ENCODE measurements at places on chromosomes 7 and 10.

- H3K4me3 ChIP-seq, result no peak overlapping the region
- DNase-seq, result no peak
- peaks cover 8% of the 10 kb centered on the region for H3K27me3 ChIP-seq
- H3K4me1 ChIP-seq, result no peaks in the 10 kb centered on the region
Measured at GRCh38 chr10:28928484-28928883, 251.2 kb downstream of the BAMBI start.

- H3K4me3 ChIP-seq, result no peak overlapping the region
- peaks cover 52% of the 10 kb centered on the region for H3K27me3 ChIP-seq
- H3K27ac ChIP-seq, result no peak overlapping the region
- no peak for DNase-seq
- no peaks in the 10 kb centered on the region for H3K36me3 ChIP-seq
Measured at GRCh38 chr10:113125612-113126011, 175.6 kb downstream of the TCF7L2 start.

DNA sequence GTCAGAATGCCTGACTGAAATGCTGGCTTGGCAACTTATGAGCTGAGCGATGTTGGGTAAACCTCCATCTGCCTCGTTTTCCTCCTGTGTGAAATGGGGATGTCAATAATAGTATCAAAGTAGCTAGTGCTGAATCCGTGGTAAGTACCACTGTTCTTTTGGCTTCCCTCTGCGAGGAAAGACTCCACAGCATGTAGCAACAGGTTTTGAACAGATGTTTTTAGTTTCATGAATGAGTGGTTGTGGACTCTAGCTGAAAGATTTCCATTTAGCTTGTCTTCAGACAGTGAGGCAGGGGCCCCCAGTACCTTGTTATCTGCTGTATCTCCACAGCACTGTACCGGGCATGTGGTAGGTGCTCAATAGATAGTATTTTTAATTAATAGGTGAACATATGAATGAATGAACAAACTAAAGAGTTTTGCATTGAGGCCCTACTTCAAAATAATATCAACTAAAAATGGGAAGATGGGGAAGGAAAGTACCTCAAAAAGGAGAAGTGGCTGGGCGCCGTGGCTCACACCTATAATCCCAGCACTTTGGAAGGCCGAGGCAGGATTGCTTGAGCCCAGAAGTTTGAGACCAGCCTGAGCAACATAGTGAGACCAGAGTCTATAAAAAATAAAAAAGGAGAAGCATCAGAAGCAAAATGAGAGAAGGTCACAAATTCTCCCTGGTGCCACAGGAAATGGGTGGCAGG, 5.6 kb upstream of the DLG5 start:
- H3K4me3 ChIP-seq, result no peak overlapping the region
- H3K27me3 ChIP-seq, result peaks cover 38% of the 10 kb centered on the region
- no peaks in the 10 kb centered on the region for H3K36me3 ChIP-seq
- peaks cover 6% of the 10 kb centered on the region for H3K4me1 ChIP-seq
- no peak overlapping the region for H3K27ac ChIP-seq

DNA sequence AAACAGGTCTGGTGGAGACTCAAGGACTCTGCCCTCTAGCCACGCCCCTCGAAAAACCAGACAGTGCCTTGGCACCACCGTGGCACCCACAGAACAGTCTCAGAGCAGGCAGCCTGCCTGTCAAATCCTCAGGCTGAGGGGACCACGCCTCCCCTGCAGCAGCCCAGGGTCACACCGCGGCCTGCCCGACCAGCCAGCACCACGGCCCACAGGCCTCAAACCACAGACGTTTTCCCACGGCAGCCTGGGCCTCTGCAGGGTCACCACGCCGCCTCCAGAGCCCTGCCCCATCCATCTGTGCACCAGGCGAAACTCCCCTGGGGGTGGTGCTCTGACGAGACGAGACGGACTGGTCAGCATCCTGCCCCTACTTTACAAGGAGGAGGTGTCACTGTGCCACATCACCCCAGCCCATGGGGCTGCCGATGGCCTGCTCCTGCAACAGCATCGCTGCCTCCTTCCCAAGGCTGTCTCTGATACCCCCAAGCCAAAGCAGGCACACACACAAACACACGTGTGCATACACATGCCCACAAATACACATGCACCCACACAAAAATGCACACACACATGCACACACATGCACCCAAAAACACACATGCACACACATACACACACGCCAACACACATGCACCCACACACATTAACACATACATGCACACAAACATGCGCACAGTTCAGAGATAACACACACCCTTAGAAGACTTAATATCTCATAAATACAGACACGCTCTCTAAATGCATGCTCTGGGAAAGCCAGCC, 24.6 kb downstream of the PAPOLB start:
- H3K27me3 ChIP-seq, result no peaks in the 10 kb centered on the region
- H3K27ac ChIP-seq, result no peak overlapping the region
- no peak overlapping the region for H3K4me3 ChIP-seq
- H3K36me3 ChIP-seq, result no peaks in the 10 kb centered on the region
- no peaks in the 10 kb centered on the region for H3K4me1 ChIP-seq

DNA sequence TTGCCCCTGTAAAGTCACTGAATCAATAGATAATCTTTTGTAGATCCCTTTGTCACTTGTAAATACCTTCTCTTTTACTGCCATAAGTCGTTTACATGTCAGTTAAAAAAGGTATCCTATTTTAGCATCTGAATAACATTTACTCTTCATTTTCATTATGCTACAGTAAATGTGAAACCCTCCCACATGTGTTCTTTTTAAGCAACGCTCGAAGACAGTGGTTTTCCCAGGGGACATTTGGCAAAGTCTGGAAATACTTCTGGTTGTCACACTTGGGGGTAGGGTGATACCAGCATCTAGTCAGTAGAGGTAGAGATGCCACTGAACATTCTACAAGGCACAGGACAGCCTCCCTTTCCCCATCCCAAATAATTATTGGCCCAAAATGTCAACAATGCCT, 23.7 kb downstream of the ATAD1 start:
- DNase-seq, result no peak
- no peaks in the 10 kb centered on the region for H3K27me3 ChIP-seq
- H3K4me1 ChIP-seq, result peaks cover 13% of the 10 kb centered on the region
- peaks cover 36% of the 10 kb centered on the region for H3K36me3 ChIP-seq
- no peak overlapping the region for H3K27ac ChIP-seq

- no peak overlapping the region for H3K27ac ChIP-seq
- no peaks in the 10 kb centered on the region for H3K36me3 ChIP-seq
- no peak overlapping the region for H3K4me3 ChIP-seq
- DNase-seq, result no peak
Measured at GRCh38 chr7:117793521-117793920, 79.7 kb downstream of the CTTNBP2 start.

- DNase-seq, result no peak
- H3K27ac ChIP-seq, result no peak overlapping the region
- H3K4me1 ChIP-seq, result no peaks in the 10 kb centered on the region
Measured at GRCh38 chr7:36015733-36016132, 137.3 kb upstream of the EEPD1 start.

DNA sequence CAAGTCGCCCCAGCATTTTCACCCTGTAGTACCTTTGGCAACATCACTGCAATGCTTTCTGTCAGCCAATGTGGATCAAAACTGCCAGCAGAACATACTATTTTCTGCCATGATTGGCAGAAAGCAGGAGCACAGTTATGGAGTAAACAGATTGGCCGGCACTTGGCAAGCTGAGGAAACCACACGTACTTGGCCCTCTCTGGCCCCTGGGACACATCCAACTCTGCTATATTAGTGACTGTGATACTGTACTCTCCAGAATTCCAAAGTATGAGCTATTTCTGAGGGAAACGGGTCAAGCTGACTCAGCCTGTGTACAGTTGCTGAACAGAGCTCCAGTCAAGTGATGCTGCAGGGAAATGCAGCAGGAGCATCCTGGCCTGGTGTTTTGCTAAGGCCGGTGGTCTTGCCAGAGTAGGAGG, 39.8 kb upstream of the LANCL2 start:
- no peak overlapping the region for H3K27ac ChIP-seq
- H3K27me3 ChIP-seq, result peaks cover 16% of the 10 kb centered on the region
- DNase-seq, result no peak
- H3K36me3 ChIP-seq, result no peaks in the 10 kb centered on the region
- H3K4me1 ChIP-seq, result no peaks in the 10 kb centered on the region

DNA sequence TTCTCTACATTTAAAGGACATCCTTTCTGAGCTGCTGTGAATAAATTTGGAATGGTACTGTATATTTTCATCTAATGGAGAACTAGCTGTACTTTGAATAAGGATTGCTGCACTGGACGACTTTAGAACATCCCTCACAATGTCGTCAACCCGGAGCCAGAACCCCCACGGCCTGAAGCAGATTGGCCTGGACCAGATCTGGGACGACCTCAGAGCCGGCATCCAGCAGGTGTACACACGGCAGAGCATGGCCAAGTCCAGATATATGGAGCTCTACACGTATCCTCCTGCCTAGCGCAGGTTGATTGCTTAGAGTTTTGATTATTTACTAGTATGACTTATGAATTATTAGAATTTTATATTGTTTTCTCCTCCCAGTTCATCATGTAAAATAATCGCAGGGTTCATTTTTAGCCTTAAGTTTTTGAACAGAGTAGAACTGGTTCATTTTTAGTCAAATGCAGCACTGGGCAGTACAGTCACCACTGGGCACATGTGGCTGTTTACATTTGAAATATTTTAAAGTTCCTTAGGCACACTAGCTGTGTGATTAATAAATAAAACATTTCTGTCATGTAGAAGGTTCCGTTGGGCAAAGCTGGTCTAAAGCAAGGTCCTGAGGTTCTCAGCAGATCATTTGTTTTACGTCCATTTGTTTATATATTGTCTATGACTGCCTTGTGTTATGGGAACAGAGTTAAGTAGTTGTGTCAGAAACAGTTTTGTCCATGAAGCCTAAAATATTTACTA, 31.5 kb downstream of the CUL1 start:
- peaks cover 43% of the 10 kb centered on the region for H3K4me1 ChIP-seq
- DNase-seq, result no peak
- H3K27me3 ChIP-seq, result no peaks in the 10 kb centered on the region
- H3K27ac ChIP-seq, result no peak overlapping the region

DNA sequence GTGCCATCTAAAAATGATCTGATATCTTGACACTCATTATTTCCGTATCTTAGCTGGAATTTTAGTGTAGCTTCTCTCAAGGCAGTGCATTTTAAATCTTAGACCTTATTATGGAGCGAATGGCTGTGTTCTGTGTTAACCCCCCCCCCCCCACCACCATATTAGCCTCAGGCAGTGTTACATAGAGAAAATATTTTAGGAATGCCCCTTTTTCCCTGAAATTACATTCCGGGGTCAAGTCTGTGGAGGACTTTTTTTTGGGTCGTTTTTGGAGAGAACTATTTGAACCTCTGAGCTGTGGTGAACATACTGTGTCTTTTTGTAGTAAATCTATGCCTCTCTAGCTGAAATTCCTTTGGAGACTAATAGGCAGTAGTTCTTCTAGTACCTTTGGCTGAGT, 3.1 kb downstream of the CCDC126 start:
- H3K4me1 ChIP-seq, result peaks cover 30% of the 10 kb centered on the region
- no peaks in the 10 kb centered on the region for H3K27me3 ChIP-seq

DNA sequence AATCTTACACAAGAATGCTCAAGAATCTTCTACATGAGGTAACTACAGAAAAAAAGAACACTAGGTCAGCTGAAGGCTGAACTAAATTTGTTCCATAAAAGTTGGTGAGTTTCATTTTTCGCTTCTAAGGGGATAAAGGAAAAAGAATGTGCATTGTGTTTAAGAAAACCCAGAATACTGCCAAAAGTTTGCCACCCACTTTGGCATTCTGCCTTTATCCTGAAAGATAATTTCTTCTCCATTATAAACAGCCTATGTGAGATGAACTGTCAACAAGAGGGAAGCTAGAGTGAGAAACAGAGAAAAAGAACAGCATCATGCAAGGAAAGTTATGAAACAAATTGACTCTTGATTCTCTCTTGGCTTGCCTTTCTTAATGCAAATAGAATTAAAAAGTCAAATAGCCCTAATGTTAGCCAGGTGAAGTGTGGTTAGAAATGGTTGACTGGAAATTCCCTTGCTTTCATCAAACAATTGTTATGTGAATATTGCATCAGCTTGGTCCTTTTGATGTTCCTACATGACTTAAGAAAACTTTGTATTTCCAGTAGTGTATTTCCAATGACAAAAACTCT, 25.8 kb downstream of the STEAP1 start:
- H3K27ac ChIP-seq, result no peak overlapping the region
- no peaks in the 10 kb centered on the region for H3K36me3 ChIP-seq
- H3K27me3 ChIP-seq, result no peaks in the 10 kb centered on the region

DNA sequence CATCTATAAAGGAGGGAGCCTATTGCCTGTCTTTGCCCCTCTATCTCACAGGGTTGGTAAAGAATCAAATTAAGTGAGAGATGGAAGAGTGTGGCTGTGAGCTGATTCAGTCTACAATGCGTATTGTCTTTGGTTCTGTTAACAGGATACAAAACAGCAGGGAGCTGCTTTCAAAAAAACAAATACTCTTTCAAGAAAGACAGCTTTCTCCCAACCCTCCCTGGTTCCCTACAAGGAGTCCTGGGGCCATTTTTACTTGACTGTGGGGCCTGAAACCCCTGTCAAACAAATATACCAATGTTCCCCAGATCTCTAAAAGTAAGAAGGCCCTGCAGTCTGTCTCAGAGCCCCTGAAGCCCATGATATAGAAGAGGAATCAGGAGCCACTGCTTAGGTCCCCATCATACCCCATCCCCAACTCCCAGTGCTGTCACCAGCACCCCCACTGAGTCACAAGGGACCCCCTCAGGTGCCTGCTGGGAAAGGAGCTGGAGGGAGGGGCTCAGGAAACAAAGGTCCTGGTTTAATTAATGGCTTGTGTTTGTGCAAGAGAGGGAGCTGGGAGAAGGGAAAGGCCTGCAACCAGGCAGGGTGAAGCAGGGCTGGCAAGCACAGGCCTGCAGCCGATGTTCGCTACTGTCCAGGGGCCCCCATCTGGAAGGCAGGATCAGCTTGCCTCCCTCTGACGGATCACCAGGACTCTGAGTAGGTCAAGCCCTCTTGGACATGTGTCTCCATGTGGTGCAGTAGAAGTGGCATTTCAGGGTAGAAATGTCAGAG, 182.0 kb upstream of the GHITM start:
- no peaks in the 10 kb centered on the region for H3K4me1 ChIP-seq
- H3K27ac ChIP-seq, result no peak overlapping the region
- no peak overlapping the region for H3K4me3 ChIP-seq
- no peaks in the 10 kb centered on the region for H3K36me3 ChIP-seq
- no peak for DNase-seq

GRCh38 chr7:112108981-112109380, 97.2 kb downstream of the DOCK4 start:
- no peaks in the 10 kb centered on the region for H3K4me1 ChIP-seq
- DNase-seq, result no peak

- H3K27me3 ChIP-seq, result peaks cover 42% of the 10 kb centered on the region
- peaks cover 2% of the 10 kb centered on the region for H3K4me1 ChIP-seq
- peak overlapping the region; percentile 18 for H3K4me3 ChIP-seq
- no peak for DNase-seq
- no peak overlapping the region for H3K27ac ChIP-seq
Measured at GRCh38 chr7:521221-522070, 1.8 kb upstream of the PDGFA start.

- no peak for DNase-seq
- no peaks in the 10 kb centered on the region for H3K36me3 ChIP-seq
- no peak overlapping the region for H3K4me3 ChIP-seq
Measured at GRCh38 chr7:117667456-117667855, 187.6 kb downstream of the CFTR start.

Data from T-helper 2 cell treated with Interferon-gamma antibody and Interleukin-4, amounts not matched to agents 5 μg/mL and 100 μg/mL, for 36 hours (primary cell).